ENCODE measurements at places on chromosomes 4 and X.

DNA sequence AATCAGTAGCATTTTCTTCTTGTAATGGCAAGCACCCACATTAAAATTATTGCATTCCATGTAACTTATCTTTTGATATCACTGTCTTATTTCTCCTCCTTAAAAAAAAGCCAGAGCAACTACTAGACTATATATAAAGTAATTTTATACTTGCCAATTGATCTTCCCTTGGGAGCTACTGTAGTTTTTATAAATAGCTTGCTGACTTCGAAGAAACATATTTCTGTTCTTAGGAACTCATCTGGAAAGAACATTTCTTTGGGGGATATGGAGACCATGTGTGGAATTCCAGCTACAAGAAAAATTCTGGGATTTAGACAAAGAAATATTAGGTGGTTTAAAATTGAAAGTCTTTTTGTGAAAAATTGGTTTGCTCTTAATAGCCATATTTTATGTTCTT, 94.9 kb downstream of the BMPR1B start:
- DNase-seq = no peak

- DNase-seq = no peak
These were observed 16.9 kb downstream of the OTUD5 start for GRCh38 chrX:48940404-48940955.

DNA sequence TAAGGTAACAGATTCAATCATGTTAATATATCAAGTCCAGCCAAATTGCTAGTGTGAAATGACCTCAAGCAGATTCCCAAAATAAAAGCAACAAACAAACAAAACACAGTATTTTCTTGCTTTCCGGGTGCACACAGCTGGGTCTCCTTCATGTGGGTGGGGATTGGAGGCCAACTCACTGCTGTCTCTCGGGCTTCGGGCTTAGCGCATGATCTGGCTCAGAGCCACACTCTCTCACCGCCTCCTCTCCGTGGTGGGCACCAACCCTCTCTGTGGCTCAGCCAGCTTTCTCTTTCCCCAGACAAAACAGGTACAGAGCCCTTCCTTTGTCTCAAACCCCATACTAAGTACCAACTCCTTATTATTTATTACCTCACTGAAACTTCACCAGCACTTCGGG, 2.9 kb upstream of the REELD1 start:
- DNase-seq = no peak

GRCh38 chr4:9781343-9782135, at the start of gene DRD5:
TSS of gene DRD5 (plus strand) at chr4:9781634. CDS start at chr4:9782030, 396 bp downstream.
- no peak for DNase-seq

DNA sequence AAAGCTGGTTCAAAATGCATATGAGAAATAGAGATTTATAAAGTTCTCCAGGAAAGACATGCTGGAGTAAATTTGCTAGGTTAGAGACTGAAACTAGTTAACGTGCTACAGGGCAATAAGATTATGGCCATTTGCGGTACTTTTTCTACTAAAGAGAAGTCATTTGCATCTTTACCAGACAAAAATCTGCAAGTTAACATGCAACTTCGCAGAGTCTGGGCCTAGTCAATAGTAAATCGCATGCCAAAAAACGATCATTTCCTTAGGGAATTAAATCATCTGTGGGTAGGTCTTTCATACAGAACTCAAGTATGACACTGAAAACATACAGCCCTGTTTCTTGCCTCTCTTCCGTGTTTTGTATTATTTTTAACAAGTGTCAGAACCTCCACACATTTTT, 32.8 kb upstream of the REST start:
- no peak for DNase-seq

DNA sequence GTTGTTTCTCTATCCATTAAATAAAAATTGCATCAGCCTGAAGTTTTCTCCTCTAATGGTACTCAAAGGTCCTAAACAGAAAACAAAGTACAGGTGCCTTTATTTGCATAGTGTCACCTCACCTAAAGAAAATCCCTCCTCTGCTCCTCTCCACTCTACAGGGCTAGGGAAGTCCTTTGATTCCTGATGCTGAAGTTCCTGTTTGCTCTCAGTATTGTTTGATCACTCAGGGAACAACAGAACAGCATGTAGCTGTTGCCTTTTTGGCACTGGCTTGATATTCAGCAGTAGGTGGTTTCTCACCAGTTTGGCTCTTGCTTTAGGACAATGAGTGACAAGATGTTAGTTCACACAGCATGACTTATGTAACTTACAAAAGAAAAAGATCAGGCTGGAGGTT, 156.2 kb upstream of the SLC7A11 start:
- peak; percentile 32 for DNase-seq

DNA sequence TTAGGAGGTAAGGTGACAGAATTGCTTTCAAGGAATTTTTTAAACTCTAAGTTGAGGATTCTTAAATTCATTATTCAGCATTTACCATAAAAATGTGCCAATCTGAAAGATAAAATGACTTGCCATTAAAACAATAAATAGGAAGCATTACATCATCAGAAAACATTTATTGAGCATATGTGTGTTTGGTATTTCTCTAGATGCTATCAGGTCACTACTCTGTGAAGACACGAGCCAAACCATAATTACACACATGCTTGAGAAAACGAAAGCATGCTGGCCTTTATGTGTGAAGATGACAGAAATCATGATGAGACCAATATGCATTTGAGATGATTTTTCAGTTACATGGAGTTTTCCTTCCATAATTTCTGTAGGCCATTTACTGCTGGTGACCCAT, 12.3 kb upstream of the IL21 start:
- DNase-seq = no peak

DNA sequence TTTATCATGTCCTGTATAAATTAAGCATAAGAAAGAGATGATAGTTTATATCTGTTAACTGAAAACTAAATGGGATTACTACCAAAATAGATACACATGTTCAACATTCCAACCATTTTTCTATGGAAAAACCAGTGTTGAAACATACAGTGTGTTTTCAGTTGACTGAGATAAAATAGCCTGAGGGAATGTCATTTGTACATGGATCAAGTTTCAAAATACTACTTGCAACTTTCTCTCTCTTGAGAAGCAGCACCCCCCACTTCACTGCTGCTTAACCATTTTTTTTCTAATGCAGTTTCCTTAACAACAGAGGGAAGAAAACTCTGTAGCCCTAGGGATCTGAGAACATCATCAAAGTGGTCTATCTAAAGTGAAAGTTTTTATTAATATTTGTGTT, 70.8 kb downstream of the NPNT start:
- no peak for DNase-seq

DNA sequence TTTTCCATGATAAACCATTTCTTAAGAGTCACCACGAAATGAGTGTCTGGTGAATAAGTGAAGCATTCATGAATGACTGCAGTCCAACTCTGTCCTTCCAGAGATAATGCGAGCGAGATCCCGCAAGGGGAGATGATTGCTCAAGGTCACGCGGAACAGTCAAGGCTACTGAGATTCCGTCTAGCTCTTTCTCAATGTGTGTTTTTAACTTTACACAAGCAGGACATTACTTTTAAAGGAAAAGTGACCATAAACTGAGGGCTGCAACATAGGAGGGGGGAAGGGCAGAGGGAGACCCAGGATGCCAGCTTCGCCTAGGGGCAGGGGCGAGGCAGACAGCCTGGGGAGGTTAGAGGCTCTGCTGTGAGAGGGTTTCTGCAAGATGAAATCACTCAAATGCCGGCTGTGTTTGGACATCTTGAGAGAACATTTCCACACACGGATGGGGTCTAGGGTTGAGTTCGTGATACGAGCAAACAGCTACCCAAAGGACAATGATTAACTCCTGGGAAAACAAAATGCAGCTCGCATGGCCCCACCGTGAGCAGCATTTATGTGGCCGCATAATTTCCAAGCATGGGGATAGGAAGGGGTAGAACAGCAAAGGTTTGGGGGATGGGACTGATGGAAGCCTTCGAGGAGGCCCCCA, 23.8 kb upstream of the CCNQ start:
- no peak for DNase-seq
